ENCODE measurements at places on chromosomes 1 and 21. TPM values are rescaled to one million over a fixed set of nuclear protein-coding genes. Genes with fewer than 3 reads are reported as not detected.

The GCSAML gene
- total RNA-seq: not detected

The TPTE gene
- not detected for total RNA-seq

The DMBX1 gene
- not detected for total RNA-seq

The CD48 gene
- total RNA-seq: 180 TPM

The NPHS2 gene
- total RNA-seq: not detected

The XCL2 gene
- total RNA-seq: 1.0 TPM

The HTR6 gene
- 1.1 TPM for total RNA-seq

The CASP9 gene
- 7.6 TPM for total RNA-seq

The OSCP1 gene
- total RNA-seq: 2.8 TPM

The PRELP gene
- not detected for total RNA-seq

The PLEKHN1 gene
- total RNA-seq: 1.4 TPM

The EVI5 gene
- 32.6 TPM for total RNA-seq

The NR5A2 gene
- total RNA-seq: not detected

The AGO1 gene
- 34.6 TPM for total RNA-seq

The CENPF gene
- 102 TPM for total RNA-seq

The LCE2C gene
- total RNA-seq: not detected

The NUDT17 gene
- 4.0 TPM for total RNA-seq

The NHLH1 gene
- total RNA-seq: 0.42 TPM

The HSPB7 gene
- total RNA-seq: not detected

The EFNA3 gene
- 5.1 TPM for total RNA-seq

The PDIK1L gene
- total RNA-seq: 12.3 TPM

The KLHL21 gene
- total RNA-seq: 12.4 TPM

The PTGER3 gene
- total RNA-seq: not detected

The PKP1 gene
- not detected for total RNA-seq

The PGLYRP3 gene
- total RNA-seq: not detected

The MAB21L3 gene
- total RNA-seq: not detected

The CACNA1S gene
- not detected for total RNA-seq

The MCOLN2 gene
- total RNA-seq: 43.5 TPM
